SJCRH30 (cell line): ENCODE measurements at places on chromosomes 3 and 15.

DNA sequence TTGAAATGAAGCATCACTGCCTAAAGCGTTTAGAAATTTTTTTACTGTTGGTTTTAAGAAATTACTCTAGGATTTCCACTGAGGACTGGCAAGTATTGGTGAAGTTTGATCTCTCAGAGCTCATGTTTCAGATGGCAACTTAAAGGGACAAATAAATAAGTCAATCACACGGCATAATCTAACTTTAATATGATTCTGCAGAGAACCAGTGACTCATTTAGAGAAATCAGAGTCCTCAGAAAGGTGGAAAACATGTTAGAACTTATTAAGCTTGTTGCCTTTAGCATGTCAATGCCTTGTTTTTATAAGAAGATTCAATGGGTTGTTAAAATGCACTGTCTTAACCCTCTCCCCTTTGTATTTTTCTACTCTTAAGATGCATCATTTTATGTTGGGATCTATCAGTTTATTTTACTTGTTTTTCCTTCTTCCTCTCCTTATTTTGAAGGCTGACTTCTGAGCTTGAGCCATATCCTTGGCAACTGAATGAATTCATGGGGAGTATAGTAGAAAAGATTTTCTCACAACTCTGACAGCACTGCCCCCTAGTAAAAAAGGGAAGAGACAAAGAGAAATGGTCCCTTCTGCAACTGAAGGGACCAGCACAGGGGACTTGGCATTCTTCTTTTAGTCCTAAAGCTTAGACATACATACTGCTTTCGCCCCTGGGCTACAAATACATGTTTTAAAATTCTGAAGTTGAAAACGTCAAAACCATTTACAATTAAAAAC is 431.2 kb downstream of the LPP start:
- DNase-seq, result no peak
- H3K4me1 ChIP-seq, result no peaks in the 10 kb centered on the region
- no peak overlapping the region for H3K4me3 ChIP-seq
- H3K27me3 ChIP-seq, result no peaks in the 10 kb centered on the region
- H3K36me3 ChIP-seq, result no peaks in the 10 kb centered on the region
- no peak overlapping the region for H3K27ac ChIP-seq

DNA sequence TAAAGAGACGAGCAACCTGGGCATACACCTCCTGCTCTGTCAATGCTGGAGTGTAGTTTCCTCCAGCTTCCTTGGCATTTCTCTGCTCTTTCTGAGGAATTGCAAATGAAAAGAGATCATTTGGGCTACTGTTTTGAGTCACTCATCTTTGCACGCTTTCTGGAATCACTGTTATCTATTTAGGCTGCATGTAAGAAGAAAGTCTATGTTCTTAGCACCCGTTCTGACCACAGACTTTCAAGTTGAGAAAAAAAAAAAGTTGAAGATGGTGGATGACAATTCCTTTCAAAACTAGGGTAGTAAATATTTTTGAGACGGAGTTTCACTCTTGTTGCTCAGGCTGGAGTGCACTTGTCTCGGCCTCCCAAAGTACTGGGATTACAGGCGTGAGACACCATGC is 41.3 kb downstream of the SIN3A start:
- DNase-seq, result no peak
- peaks cover 74% of the 10 kb centered on the region for H3K36me3 ChIP-seq
- H3K27me3 ChIP-seq, result no peaks in the 10 kb centered on the region
- H3K27ac ChIP-seq, result no peak overlapping the region

GRCh38 chr3:72058493-72059081 is 273.6 kb upstream of the PROK2 start:
- no peak overlapping the region for H3K27ac ChIP-seq
- no peaks in the 10 kb centered on the region for H3K27me3 ChIP-seq
- H3K36me3 ChIP-seq, result no peaks in the 10 kb centered on the region
- no peaks in the 10 kb centered on the region for H3K4me1 ChIP-seq
- no peak for DNase-seq
- no peak overlapping the region for H3K4me3 ChIP-seq

- peaks cover 3% of the 10 kb centered on the region for H3K4me1 ChIP-seq
- no peak overlapping the region for H3K27ac ChIP-seq
- no peak for DNase-seq
- no peaks in the 10 kb centered on the region for H3K36me3 ChIP-seq
- H3K4me3 ChIP-seq, result no peak overlapping the region
Observed at GRCh38 chr3:189267981-189268613, 96.3 kb downstream of the TPRG1 start.

DNA sequence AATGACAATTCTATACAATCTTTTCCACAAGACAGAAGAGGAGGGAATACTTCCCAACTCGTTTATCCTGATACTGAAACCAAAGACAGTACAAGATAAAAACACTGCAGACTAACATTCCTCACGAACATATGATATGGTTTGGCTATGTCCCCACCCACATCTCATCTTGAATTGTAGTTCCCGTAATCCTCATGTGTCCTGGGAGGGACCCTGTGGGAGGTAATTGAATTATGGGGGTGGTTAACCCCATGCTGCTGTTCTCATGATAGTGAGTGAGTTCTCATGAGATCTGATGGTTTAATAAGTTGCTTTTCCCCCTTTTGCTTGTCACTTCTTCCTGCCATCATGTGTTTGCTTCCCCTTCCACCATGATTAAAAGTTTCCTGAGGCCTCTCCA is 83.9 kb upstream of the PROK2 start:
- no peaks in the 10 kb centered on the region for H3K27me3 ChIP-seq
- H3K36me3 ChIP-seq, result no peaks in the 10 kb centered on the region
- H3K4me1 ChIP-seq, result no peaks in the 10 kb centered on the region
- DNase-seq, result no peak
- H3K27ac ChIP-seq, result no peak overlapping the region

DNA sequence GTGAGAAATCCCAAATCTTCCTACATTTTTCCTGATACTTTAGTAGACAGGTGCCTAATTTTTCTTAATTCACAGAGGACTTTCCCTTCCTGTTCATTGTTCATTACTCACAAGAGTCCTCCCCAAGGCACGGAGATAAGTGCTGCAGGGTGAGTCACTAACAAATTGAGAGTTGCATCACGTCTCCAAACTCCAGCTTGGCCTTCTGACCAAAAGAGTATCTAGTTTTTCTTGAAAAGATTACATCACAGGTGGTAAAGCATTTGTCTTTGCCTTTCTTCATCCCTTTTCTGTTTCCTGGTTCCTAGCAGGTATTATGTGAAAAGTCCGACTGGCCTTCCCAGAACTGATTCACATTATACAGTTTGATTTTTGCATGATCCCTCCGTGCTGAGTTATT is 24.9 kb upstream of the RASGRP1 start:
- no peaks in the 10 kb centered on the region; the same call in 1 of the 2 replicates for H3K27me3 ChIP-seq
- DNase-seq, result no peak
- no peak overlapping the region for H3K4me3 ChIP-seq
- H3K4me1 ChIP-seq, result no peaks in the 10 kb centered on the region
- no peaks in the 10 kb centered on the region for H3K36me3 ChIP-seq
